ENCODE measurements at places on chromosomes 7 and 10. TPM values are rescaled to one million over a fixed set of nuclear protein-coding genes. Genes with fewer than 3 reads are reported as not detected.

MORN4 gene
- 5.7 TPM for total RNA-seq

HMX3 gene
- total RNA-seq, result not detected

CACUL1 gene
- 66.3 TPM for total RNA-seq

CC2D2B gene
- 0.74 TPM for total RNA-seq

GNA12 gene
- total RNA-seq, result 34.4 TPM

ACTL6B gene
- not detected for total RNA-seq

ITGB8 gene
- 29.7 TPM for total RNA-seq

NEUROD6 gene
- total RNA-seq, result not detected

IFIT2 gene
- total RNA-seq, result 12.1 TPM

PAPOLB gene
- 0.25 TPM for total RNA-seq

ADRA2A gene
- total RNA-seq, result 0.37 TPM

ANKRD2 gene
- total RNA-seq, result 3.1 TPM

PPP1R17 gene
- total RNA-seq, result not detected

C10orf62 gene
- total RNA-seq, result 0.21 TPM

LRMDA gene
- 15.5 TPM for total RNA-seq

ACTR1A gene
- 96.0 TPM for total RNA-seq

HYCC1 gene
- 54.4 TPM for total RNA-seq

ANKRD26 gene
- total RNA-seq, result 23.5 TPM

FGFBP3 gene
- total RNA-seq, result 2.3 TPM

TACR2 gene
- 0.83 TPM for total RNA-seq

TMEM229A gene
- not detected for total RNA-seq

HOXA9 gene
- 0.46 TPM for total RNA-seq

IFIT1B gene
- total RNA-seq, result 3.7 TPM

RASA4B gene
- total RNA-seq, result 11.4 TPM

NUDT13 gene
- total RNA-seq, result 2.4 TPM

GRM3 gene
- total RNA-seq, result 0.17 TPM

CYP2E1 gene
- 1.1 TPM for total RNA-seq

ELN gene
- 274 TPM for total RNA-seq

OR13A1 gene
- 0.31 TPM for total RNA-seq

CDNF gene
- 3.1 TPM for total RNA-seq

ZNF775 gene
- total RNA-seq, result 4.4 TPM

STOX1 gene
- total RNA-seq, result 5.8 TPM

NKX2-3 gene
- total RNA-seq, result not detected

RNF32 gene
- total RNA-seq, result 3.5 TPM

CTNNA3 gene
- total RNA-seq, result 0.03 TPM

OR6B1 gene
- total RNA-seq, result not detected

TET1 gene
- 1.3 TPM for total RNA-seq

GPR26 gene
- total RNA-seq, result not detected

AKR1C2 gene
- total RNA-seq, result 56.6 TPM

PIK3AP1 gene
- 36.8 TPM for total RNA-seq

TRIM50 gene
- total RNA-seq, result 0.34 TPM

MET gene
- 106 TPM for total RNA-seq

NUTM2D gene
- 3.7 TPM for total RNA-seq

MCM10 gene
- total RNA-seq, result 1.8 TPM

KBTBD2 gene
- total RNA-seq, result 80.5 TPM

MBLAC1 gene
- 2.9 TPM for total RNA-seq

AKR1B15 gene
- not detected for total RNA-seq
